ENCODE measurements at places on chromosomes 4 and X. TPM values are rescaled to one million over a fixed set of nuclear protein-coding genes. Genes with fewer than 3 reads are reported as not detected.

DNA sequence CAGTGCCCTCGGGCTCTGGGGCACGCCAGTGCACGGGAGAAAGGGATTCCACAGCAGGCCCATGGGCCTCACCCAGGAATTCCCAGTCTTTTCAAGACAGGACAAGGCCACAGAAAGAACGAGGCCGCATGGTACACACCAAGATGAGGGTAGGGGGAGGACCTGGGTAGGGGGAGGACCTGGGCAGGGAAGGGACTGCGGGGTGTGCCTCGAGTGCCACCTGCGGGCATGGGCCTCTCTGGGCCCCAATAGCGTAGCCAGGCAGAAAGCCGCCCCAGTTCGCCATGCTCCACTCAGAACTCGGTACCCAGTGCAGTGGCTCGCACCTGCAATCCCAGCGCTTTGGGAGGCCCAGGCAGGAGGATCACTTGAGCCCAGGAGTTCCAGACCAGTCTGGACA is 14.0 kb upstream of the DUSP9 start:
- H3K4me1 ChIP-seq = no peaks in the 10 kb centered on the region
- no peak overlapping the region for H3K27ac ChIP-seq
- no peak overlapping the region for H3K4me3 ChIP-seq
- H3K36me3 ChIP-seq = no peaks in the 10 kb centered on the region
- H3K27me3 ChIP-seq = no peaks in the 10 kb centered on the region

RENBP gene
- 6.6 TPM for total RNA-seq

KDR gene
- total RNA-seq = 20.3 TPM

SYP gene
- total RNA-seq = 2.7 TPM

GRCh38 chr4:126346654-126347053 is 1031.9 kb downstream of the FAT4 start:
- H3K4me1 ChIP-seq = no peaks in the 10 kb centered on the region
- DNase-seq = no peak

GRCh38 chr4:153522802-153523094 is 56.6 kb downstream of the TMEM131L start:
- H3K4me3 ChIP-seq = no peak overlapping the region
- H3K36me3 ChIP-seq = no peaks in the 10 kb centered on the region
- no peak for DNase-seq
- H3K4me1 ChIP-seq = no peaks in the 10 kb centered on the region
- no peaks in the 10 kb centered on the region for H3K27me3 ChIP-seq
- H3K27ac ChIP-seq = no peak overlapping the region

- H3K36me3 ChIP-seq = no peaks in the 10 kb centered on the region
- no peak overlapping the region for H3K4me3 ChIP-seq
- no peaks in the 10 kb centered on the region for H3K27me3 ChIP-seq
- no peak for DNase-seq
Observed at GRCh38 chrX:11867610-11868345, 109.7 kb downstream of the MSL3 start.

TLR10 gene
- 1.3 TPM for total RNA-seq

- no peaks in the 10 kb centered on the region for H3K36me3 ChIP-seq
- no peak for DNase-seq
- no peak overlapping the region for H3K27ac ChIP-seq
- no peak overlapping the region for H3K4me3 ChIP-seq
- no peaks in the 10 kb centered on the region for H3K4me1 ChIP-seq
Observed at GRCh38 chrX:17697191-17697590, 40.1 kb upstream of the SCML1 start.

ATP8A1 gene
- total RNA-seq = 12.2 TPM

DNA sequence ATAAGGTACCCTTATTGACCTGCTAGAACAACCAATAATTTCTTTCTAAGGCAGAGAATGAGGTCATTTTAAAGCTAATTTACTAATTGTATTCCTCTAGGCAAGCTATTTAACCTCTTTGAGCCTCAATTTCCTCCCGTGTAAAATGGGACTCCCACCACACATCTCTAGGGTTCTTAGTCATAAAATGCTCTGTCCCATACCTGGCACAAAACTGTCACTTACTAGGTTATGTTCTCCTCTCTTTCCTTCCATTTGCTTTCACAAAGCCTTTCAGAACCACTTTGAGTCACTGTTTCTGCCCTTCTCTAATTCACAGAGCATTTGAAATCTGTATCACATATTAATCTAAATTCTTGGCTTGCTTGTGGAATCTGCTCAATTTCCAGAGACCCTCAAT is 2.4 kb upstream of the GPR82 start:
- no peak overlapping the region for H3K27ac ChIP-seq
- no peak for DNase-seq
- H3K4me1 ChIP-seq = no peaks in the 10 kb centered on the region
- peaks cover 23% of the 10 kb centered on the region for H3K27me3 ChIP-seq
- no peak overlapping the region for H3K4me3 ChIP-seq
- H3K36me3 ChIP-seq = no peaks in the 10 kb centered on the region

- H3K4me3 ChIP-seq = no peak overlapping the region
- no peaks in the 10 kb centered on the region for H3K27me3 ChIP-seq
- no peaks in the 10 kb centered on the region for H3K4me1 ChIP-seq
- H3K36me3 ChIP-seq = no peaks in the 10 kb centered on the region
Observed at GRCh38 chr4:24557026-24558025, 27.0 kb downstream of the DHX15 start.

- no peaks in the 10 kb centered on the region for H3K27me3 ChIP-seq
- H3K36me3 ChIP-seq = no peaks in the 10 kb centered on the region
- no peak overlapping the region for H3K4me3 ChIP-seq
- no peak for DNase-seq
- H3K27ac ChIP-seq = no peak overlapping the region
Observed at GRCh38 chr4:70885174-70885573, 17.0 kb upstream of the MOB1B start.

DNA sequence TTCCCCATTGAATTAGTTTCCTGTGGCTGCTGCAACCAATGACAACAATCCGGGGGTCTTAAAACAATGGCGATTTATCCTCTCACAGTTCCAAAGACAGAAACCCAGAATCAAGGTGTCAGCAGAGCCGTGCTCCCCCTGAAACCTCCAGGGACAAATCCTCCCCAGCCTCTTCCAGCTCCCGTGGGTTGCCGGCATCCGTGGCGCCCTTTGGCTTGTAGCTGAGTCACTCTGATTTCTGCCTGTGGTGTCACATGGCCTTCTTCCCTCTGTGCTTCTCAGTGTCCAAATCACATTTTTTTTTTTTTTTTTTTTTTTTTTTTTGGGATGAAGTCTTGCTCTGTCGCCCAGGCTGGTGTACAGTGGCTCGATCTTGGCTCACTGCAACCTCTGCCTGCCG is 64.5 kb upstream of the STX18 start:
- no peaks in the 10 kb centered on the region for H3K27me3 ChIP-seq
- H3K4me1 ChIP-seq = no peaks in the 10 kb centered on the region
- no peak for DNase-seq
- H3K4me3 ChIP-seq = no peak overlapping the region
- no peaks in the 10 kb centered on the region for H3K36me3 ChIP-seq

DNA sequence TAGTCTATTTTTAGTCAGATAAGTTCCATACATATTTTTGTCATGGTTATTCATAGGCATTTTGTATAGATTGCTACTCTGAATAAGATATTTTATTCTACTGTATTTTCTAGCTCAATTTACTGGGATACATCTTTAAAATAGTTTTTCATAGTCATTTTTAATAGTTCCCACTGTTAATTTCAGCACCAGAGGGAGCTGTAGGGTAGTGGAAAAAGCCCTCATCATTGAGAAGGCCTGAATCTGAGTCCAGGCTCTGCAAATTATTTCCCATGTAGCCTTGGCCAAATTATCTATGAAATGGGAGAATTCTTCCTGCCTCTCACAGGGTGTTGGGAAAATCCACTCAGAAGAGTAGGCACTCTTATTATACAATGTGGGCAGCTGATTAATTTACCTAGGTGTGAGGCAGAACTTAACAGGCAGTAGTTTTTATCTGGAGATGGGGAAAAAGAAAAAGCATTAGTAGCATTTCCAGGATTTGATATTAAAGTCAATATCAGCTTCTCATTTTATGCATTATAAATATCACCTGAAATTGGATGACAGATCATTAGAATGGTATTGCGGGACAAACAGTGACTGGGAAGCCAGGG is 102.9 kb upstream of the PAQR3 start:
- H3K4me1 ChIP-seq = no peaks in the 10 kb centered on the region
- H3K4me3 ChIP-seq = no peak overlapping the region
- H3K27me3 ChIP-seq = no peaks in the 10 kb centered on the region
- H3K27ac ChIP-seq = no peak overlapping the region

BTK gene
- total RNA-seq = 3.9 TPM

GRCh38 chrX:131955099-131955777 is 67.9 kb upstream of the STK26 start:
- H3K4me3 ChIP-seq = no peak overlapping the region
- H3K36me3 ChIP-seq = no peaks in the 10 kb centered on the region
- no peak overlapping the region for H3K27ac ChIP-seq
- H3K27me3 ChIP-seq = no peaks in the 10 kb centered on the region

DNA sequence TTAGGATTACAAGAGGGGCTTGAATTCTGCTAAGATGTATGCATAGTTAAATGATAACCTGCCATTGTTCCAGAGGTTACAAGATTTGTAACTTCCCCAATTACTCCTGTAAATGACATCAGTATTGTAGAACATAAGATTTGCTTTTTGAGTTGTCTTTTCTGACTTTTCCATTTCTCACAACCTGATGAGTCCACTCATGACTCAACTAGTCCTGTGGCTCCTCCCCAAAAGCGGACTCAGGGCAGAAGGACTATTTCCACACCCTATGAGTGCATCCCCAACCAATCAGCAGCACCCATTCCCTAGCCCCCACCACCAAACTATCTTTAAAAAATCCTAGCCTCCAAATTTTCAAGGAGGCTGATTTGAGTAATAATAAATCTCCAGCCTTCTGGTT is 54.7 kb downstream of the HOPX start:
- no peak for DNase-seq
- H3K4me3 ChIP-seq = no peak overlapping the region
- no peaks in the 10 kb centered on the region for H3K27me3 ChIP-seq

DNA sequence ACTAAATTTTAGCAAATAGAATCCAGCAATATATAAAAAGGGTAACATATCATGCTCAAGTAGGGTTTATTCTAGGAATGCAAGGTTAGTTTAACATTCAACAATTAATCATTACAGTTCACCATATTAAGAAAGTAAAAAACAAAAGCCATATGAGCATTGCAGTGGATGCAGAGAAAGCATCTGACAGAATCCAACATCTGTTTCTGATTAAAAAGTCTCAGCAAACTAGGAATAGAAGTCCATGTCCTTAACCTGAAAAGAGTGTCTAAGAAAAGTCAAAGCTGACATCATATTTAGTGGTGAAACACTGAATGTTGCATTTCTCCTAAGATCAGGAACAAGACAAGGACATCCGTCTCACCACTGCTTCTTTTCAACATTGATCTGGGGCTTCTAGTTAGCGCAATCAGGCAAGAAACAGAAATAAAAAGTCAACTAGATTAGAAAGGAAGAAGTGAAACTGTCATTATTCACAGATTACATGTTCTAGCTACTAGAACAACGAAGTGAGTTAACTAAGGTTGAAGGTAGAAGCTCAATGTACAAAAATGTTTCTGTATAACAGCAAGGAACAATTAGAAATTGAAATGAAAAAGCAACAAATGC is 49.3 kb downstream of the MRPL1 start:
- no peak overlapping the region for H3K27ac ChIP-seq
- no peaks in the 10 kb centered on the region for H3K27me3 ChIP-seq
- H3K4me1 ChIP-seq = no peaks in the 10 kb centered on the region
- H3K36me3 ChIP-seq = no peaks in the 10 kb centered on the region
- no peak overlapping the region for H3K4me3 ChIP-seq

- no peaks in the 10 kb centered on the region for H3K27me3 ChIP-seq
- no peak overlapping the region for H3K4me3 ChIP-seq
- no peak overlapping the region for H3K27ac ChIP-seq
Observed at GRCh38 chr4:107265859-107266258, 229.7 kb upstream of the DKK2 start.

- peak overlapping the region; percentile 43 for H3K4me3 ChIP-seq
- no peak overlapping the region for H3K27ac ChIP-seq
- no peaks in the 10 kb centered on the region for H3K4me1 ChIP-seq
- H3K27me3 ChIP-seq = no peaks in the 10 kb centered on the region
Observed at GRCh38 chrX:10158279-10159144, 1.7 kb downstream of the CLCN4 start.

- H3K27ac ChIP-seq = no peak overlapping the region
- H3K36me3 ChIP-seq = peaks cover 6% of the 10 kb centered on the region
Observed at GRCh38 chr4:39303871-39304270, 62.3 kb downstream of the RFC1 start.
